ENCODE measurements at places on chromosomes 13 and 19.
A peak's percentile ranks its signal among the peaks of the same experiment; 100 is the strongest.

DNA sequence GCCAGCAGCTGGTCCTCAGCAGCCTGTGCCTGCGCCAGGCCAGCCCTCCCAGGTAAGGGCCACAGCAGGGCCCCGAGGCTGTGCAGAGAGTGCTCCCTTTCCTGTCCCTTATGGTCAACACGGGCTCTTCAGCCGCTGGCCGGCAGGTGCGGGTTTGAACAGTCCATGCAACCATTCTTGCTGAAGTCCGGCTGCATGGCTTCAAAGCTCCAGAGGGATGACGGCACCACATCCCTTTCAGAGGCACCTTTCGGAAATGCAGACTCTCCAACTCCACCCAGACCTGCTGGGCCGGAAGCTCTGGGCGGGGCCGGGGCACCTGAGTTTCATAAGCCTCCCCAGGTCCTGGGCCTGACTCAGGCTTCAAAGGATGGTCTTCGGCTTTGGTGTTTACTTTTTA is 81.3 kb downstream of the SPACA7 start:
- DNase-seq: no peak

DNA sequence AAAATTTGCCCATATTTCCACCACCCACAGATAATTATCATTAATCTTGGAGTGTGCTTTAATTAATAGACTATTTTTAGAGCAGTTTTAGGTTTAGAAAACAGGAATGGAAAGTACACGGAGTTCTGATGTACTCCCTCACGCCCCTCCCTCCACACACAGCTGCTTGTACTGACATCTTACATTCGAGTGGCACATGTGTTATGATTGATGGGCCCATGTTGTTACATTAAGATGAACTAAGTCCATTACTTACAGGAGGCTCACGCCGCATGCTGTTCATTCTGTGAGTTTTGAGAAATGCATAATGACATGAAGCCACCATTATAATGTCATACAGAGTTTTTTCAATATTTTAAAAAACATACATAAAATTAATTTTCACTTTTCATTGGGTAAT is 1.2 kb upstream of the SPATA13 start:
- no peak for DNase-seq

GRCh38 chr13:46668302-46668720 is 115.3 kb downstream of the LRCH1 start:
- DNase-seq: peak; percentile 39

DNA sequence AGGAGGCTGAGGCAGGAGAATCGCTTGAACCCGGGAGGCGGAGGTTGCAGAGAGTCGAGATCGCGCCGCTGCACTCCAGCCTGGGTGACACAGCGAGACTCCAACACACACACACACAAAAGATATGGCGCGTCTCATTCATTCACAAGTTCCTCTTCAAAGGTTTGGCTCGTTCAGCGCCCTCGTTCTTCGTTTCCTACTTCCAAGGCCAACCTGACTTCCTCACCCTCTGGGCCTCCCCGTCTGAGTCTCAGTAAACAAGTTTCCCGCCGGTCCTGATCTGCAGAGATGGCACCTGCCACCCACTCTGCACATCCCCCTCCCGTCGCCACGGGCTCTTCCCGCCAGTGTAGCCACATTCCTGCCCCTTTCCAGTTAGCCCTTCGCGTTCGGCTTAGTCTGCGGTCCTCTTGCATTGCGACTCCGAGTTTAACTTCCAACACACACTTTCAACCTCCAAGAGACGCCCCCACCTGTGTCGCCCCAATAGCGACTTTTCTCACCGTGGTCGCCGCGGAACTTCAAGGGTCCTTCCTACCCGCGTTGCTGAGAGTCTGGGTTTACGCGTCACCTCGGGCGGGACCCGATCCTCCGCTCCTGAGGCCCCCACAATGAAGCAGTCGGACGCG is 1.3 kb upstream of the BSG start:
- DNase-seq: peak; percentile 66

- no peak for DNase-seq
Measured at GRCh38 chr19:44943801-44944249, 1.8 kb downstream of the APOC4 start.

DNA sequence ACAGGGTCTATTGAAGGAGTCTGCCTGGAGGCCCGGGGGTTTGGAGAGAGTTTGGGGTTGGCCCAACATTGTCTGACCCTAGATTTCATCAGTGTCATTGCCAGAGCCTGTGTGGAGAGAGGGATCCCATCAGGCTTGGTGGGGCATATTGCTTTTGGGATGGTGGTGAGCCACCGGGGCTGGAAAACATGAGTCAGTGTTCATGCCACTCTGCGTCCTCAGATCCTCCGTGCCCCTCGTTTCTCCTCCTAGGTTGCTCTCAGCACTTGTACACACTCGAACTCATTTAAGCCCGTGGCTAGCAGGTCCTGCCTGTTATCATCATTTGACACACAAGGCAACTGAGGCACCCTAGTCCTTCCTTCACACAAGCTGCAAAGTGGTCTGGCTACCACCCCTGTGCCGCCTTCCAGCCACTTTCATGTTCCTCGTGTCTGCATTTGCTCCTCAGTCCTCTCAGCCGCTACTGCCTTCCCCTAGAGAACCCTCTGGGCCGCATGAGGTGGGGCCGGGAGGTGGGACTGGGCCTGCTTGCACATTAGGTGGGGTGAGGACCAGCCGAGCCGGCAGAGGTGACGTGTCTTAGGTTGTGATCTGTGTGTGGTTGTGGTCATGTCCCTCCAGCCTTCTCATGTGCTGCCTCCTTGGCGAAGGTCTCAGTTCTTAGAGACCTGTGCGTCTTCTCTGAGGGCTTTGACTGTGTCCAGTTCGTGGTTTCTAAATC is 3.6 kb downstream of the NACC1 start:
- no peak for DNase-seq

- DNase-seq: no peak
Measured at GRCh38 chr19:291006-291521, at the start of gene PLPP2. Gene PLPP2, minus strand, starts transcription at chr19:291403. Its CDS starts 67 bp downstream, at chr19:291336.

- DNase-seq: no peak
Measured at GRCh38 chr13:98983182-98983581, 5.3 kb upstream of the DOCK9 start.

DNA sequence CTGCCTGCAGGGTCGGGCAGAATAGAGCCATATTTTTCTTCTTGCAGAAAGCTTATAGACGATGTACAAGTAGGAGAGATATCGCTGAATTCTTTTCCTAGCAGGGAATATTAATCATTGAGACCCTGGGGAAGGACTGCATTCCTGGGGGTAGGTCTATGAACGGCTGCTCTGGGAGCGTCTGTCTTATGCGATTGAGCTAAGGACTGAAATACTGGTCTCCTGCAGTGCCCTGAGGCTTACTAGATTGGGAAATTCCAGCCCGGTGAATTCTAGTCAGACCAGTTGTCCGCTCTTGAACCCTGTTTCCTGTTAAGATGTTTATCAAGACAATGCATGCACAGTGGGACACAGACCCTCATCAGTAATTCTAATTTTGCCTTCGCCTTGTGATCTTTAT is 59.8 kb upstream of the UBAC2 start:
- DNase-seq: no peak

- DNase-seq: no peak
Measured at GRCh38 chr13:113625965-113626721, 31.9 kb downstream of the ATP4B start.

DNA sequence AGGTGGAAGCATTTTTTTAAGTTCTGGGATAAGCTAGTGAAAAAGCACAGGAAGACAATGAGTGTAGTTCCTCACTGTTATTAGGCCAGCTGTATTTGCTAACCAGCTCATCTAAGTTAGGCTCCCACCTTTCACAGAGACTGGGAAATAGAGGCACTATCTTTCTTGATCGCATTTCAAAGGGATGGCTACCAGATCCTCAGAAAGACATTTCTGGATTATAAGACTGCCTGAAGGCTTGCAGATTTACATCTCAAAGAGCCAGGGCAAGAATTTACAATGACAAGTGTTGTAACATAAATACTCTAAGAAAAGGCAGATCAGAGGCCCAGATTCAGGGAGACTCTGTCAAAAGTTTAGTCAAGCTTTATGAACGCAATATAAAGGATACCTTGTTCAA is 1005.5 kb downstream of the PCDH9 start:
- no peak for DNase-seq

DNA sequence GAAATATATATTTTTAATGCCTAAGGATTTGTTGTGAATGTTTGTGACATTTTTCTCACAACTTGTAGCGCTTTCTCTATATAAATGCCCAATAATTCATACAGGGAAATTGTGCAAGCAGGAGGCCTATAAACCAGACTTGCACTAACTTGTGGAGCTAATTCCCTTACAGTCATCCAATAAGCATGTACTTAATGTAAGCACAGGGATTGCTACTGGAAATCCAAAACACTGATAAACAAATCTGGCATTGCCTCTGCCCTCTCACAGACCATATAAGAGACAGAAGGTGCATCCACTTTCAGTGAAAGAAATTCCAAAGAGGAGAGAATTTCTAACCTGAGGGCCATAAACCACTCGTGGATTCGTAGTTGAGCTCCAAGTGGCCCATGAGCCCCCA is 518.8 kb downstream of the MYO16 start:
- DNase-seq: no peak

GRCh38 chr13:111535523-111535811 is 215.0 kb downstream of the TEX29 start:
- DNase-seq: no peak

DNA sequence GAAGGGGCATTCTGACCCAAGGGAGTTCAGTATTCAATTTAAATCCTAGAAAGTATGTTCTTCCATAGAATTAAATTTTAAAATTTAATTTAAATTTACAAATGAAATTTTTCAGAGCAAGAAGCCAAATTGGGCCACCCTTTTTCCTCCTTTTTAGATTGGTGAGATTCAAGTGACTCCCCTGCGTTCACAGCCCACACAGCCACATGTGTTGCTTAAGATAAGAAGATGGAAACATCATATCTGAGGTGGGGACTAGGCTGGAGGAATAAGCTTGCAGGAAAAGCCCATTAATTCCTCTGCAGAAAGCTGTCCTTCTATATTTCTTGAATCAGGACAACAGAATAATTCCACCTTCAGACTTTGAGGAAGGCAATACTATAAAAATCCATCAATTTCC is 392.7 kb upstream of the ZNF507 start:
- DNase-seq: no peak

- no peak for DNase-seq
Measured at GRCh38 chr19:19159534-19159933, 10.5 kb downstream of the MEF2B start.

DNA sequence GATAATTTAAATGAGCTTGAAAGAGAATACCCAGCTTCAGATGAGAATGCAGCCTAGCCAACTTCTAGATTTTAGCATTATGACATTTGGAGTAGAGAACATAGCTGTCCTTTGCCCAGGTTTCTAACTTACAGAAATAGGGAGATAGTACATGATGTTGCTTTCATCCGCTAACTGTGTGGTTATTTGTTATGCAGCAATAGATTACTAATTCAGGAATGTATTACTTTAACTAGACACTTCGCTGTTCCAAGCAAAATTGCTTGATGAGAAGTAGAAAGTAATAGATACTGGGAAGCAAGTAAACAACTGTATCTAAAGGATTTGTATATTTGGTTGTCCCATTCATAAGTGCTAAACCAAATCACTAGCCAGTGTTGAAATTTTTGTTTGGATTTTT is 790.9 kb upstream of the PRR20A start:
- DNase-seq: no peak

GRCh38 chr13:40047322-40047771 is 391.9 kb downstream of the COG6 start:
- no peak for DNase-seq

- DNase-seq: no peak
Measured at GRCh38 chr19:11423164-11423790, 4.2 kb upstream of the RGL3 start.

GRCh38 chr19:13844130-13844631 is 32.8 kb upstream of the NANOS3 start:
- no peak for DNase-seq

- no peak for DNase-seq
Measured at GRCh38 chr13:67139551-67139950, 90.6 kb downstream of the PCDH9 start.

GRCh38 chr19:4399812-4400134 is 574 bp downstream of the SH3GL1 start:
- DNase-seq: no peak

DNA sequence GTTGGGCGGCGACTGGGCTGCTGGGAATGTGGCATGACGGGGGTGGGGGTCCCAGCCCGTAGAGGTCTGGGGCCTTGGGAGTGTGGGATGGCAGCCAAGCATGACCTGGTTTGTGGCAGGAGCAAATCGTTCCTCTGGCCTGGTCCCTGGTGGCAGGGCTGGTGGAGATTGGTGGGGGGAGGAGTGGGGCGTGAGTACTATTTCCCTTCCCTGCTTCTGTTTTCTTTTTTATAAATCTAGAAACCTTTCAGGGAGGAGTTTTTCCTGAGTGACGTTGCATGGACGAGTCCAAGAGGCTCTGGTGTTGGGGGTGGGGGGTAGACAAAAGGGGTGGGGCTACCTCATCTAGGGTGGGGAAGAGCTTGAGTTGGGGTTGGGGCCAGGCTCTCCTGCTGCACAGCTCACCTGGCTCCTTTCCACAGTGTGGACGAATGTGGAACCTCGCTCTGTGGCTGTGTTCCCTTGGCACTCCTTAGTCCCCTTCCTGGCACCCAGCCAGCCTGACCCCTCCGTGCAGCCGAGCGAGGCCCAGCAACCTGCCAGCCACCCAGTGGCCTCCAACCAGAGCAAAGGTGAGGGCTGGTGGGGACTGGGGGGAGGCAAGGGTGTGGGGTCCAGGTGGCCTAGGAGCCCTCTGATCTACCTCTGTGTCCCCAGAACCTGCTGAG is 15.4 kb upstream of the PRR19 start:
- DNase-seq: no peak

GRCh38 chr19:55723491-55723890 is 14.7 kb downstream of the NLRP9 start:
- DNase-seq: no peak

DNA sequence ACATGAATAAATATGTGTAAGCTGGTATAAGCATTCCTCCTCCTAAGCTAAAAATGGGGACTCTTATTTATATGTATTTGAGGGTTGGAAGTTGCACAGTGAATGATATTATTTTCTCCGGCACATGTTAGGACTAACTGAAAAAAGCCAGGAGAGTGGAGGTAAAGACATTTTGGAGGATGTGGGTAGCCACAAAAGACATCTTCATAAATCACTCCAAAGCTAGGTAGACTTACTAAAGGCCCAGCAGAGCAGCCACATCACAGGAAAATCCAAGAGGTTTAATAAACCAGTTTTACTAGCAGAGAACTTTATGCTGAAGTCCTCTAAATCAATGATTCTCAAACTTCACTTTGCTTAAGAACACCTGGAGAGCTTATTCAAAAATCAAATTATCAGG is 424.7 kb downstream of the KCTD12 start:
- DNase-seq: no peak

GRCh38 chr13:36343766-36344165 is 2.4 kb downstream of the SPART start:
- no peak for DNase-seq

- no peak for DNase-seq
Measured at GRCh38 chr19:29872224-29872731, 60.5 kb downstream of the CCNE1 start.
